ENCODE measurements at places on chromosomes 1 and 21. TPM values are rescaled to one million over a fixed set of nuclear protein-coding genes. Genes with fewer than 3 reads are reported as not detected.

DNA sequence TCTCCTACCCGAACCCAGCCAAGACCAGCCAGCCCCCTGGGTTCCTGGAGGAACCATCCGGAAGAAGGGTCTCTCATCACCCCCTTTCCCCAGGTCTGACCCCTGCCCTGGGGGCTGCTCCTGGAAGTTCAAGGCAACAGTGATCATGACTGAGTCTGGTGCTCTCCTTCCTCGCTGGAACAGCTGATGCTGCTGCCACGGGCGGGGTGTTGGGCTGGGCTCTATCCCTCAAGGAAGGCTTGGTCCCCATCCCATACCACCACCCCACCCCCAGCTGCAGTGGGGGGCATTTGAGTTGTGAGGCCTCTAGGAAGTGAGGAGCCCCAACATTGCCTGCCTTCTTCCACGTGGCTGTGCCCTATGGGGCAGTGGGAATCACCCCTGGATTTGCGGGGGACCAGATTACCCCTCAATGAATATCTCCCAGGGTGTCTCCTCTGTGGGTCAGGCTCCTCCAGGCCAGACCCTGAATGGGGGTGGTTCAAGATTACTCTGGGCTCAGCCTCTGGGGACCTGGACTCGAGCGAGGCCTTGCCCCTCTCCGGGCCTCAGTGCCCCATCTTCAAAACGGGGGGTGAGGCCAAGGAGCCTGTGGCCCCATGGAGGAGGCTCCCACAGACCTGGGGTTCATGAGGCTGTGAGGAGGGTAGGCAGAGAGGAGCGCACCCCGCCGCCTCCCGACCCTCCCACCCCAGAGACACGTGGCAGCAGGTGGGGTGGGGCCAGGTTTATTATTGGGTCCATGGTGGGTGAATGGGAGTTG is 2.8 kb downstream of the MASP2 start:
- DNase-seq, result no peak

Gene ARMH1
- total RNA-seq, result 0.68 TPM

Gene CA14
- 43.2 TPM for total RNA-seq

Gene FCGR3A
- total RNA-seq, result not detected

Gene NEGR1
- 0.13 TPM for total RNA-seq

Gene NGF
- total RNA-seq, result not detected

DNA sequence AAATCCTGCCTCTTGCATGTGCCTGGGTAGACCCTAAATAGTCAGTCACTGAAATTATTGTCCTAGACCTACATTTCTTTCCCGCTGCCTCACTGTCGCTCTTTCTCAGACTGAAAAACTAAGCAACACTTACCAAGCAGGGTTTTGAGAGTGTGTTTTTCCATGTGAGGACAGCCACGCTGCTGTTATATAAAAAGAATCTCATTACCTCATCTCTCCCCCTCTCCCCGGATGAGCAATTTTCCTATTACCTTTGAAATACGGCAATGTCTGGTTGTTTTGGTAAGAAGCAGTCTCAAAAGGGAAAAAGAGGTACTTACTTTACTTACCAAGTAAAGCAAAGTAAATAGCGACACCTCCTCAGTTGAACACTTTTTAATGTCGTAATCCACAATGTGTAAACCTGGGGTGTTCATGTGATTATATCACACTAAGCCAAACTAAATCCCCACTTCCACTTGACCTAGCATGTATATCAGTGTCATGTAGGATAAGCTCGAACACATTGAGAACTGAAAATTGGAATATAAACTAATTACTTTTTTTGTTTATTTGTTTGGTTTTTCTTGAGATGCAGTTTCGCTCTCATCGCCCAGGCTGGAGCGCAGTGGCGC is 12.2 kb upstream of the VN1R5 start:
- DNase-seq, result no peak

DNA sequence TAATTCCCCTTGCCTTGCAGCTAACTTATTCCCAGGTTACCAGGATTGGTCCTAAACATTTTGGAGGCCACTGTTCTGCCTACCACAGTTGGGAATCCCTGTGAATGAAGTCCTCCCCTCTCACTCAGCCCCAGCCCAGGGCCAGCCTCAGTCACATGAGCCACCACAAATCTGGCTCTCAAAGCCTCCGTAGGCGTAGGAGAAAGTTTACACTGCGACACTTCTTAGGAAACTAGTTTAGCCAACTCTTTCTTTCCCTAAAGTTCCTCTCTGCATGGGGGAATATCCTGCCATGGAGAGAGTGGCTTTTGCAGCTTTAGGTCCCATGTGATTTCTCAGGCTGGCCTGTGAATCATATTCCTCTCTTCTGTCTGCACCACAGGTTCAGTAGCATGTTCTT is 45.7 kb upstream of the ETV3 start:
- DNase-seq, result no peak

Gene TMPRSS15
- not detected for total RNA-seq

DNA sequence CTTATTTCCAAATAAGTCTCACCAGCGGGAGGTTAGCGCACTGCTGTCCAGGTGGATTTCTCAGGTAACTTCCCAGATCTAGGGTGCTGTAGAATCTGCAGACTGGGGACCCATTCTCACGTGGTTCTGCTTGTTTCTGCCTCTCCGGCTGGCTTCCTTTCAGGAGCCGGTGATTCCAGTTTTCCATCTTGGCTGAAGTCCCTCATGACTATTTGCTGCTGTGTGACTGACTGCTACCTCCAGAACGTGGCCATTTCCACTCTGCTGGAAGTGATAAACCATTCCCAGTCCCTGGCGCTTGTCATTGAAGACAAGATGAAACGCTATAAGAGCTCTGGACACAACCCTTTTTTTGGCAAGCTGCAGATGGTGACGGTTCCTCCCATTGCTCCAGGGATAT is 76.0 kb downstream of the DOP1B start:
- no peak for DNase-seq

Gene OR2T35
- total RNA-seq, result not detected

Gene LCE2D
- total RNA-seq, result not detected

Data from H9 (cell line).